NCI-H2029 treated with DMSO at 0.1 percent for 48 hours (cell line): ENCODE measurements at places on chromosomes 4 and X.

DNA sequence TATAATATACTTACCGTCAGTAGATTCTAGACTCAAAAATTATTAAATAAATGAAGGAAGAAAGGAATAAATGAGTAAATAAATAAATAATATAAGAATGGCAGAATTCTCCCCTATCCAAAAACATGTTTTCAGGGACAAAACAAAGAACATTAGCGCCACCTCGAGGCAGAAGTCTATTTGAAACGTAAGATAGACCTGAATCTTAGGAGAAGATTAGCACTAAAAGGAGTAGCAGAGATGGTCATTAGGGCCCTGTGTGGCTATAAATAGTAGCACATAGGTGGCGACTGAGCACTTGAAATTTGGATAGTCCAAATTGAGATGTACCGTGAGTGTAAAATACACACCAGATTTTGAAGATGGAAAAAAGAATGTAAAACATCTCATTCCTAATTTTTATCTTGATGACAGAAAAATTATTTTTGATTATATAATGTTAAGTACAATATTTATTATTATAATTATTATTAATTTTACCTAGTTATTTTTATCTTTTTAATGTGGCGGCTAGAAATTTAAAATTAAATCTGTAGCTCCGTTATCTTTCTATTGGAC lies 24.3 kb upstream of the SRD5A3 start:
- peak; percentile 71 for DNase-seq

DNA sequence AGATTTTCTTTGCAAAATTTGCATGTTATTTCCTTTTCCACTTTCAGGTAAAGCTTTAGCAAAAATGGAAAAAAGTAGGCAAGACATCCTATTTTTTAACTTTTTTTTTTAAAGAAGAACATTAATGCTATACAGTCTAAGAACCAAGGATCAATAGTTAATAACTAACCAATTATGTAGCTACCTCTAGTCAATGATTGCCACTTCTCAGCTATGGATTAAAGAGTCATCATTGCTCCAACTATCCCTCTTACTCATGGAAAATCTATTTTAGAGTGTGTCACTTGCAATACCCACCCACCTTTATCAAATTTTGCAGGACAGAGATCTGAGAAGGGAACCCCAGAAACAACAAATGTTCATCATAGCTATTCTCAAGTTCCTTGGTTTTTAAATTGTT lies 223.1 kb downstream of the ANK2 start:
- DNase-seq, result no peak

GRCh38 chr4:165953181-165953580 lies 80.1 kb downstream of the TLL1 start:
- no peak for DNase-seq

DNA sequence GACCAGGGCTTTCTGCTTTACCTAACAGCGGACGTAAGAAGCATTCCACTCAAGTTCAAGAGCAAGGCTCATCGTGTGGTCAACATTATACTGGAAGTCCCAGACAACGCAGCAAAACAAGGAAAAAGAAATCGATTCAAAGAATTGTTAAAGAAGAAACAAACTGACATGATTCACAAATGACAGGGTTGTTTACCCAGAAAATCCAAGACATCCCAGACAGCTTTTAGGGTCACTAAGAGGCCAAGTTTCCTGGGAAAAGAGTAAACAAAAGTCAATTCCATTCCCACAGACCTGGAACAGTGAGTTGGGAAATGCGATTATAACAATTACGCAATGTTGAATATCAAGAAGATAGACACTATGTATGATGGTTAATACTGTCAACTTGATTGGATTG lies 21.5 kb upstream of the HTRA3 start:
- DNase-seq, result no peak

DNA sequence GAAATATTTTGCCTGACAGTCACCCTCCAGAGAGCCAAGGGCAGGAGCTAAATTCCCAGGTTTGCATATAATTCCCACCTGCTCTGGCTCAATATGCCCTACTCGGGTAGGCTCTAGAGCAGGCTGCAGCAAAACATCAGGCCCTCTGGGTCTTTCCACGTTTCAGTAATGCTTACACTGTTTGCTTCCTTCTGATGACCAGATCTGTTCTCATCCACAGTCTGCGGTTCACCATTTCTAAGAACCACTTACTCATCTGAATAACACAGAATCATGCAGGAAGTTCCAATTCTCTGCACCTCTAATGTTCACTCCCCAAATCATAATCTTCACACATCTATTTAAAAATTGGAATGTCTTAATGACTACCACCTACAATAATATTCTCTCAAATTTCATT lies 141.4 kb downstream of the PPP3CA start:
- DNase-seq, result no peak

DNA sequence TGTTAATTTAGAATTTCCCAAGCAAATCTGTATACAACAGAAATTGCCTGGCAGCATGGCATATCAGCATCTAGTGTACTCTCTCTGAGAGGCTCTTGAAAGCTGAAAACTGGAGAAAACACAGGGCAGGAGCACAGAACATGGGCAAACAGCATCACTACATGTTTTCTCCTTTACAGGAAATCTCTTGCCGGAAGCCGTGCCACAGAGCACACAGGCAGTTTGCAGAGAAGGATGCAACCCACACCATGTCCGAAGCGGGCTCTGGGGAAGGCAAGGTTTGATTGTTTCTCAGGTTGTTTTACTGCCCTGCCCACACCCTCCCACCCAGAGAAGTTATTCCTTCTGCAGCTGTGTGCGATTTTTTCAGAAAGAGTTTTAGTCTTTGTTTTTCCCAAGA lies 41.1 kb upstream of the FAM9C start:
- DNase-seq, result no peak
